Fibroblast of skin of left biceps (primary cell): ENCODE measurements at places on chromosomes 16 and 17.

DNA sequence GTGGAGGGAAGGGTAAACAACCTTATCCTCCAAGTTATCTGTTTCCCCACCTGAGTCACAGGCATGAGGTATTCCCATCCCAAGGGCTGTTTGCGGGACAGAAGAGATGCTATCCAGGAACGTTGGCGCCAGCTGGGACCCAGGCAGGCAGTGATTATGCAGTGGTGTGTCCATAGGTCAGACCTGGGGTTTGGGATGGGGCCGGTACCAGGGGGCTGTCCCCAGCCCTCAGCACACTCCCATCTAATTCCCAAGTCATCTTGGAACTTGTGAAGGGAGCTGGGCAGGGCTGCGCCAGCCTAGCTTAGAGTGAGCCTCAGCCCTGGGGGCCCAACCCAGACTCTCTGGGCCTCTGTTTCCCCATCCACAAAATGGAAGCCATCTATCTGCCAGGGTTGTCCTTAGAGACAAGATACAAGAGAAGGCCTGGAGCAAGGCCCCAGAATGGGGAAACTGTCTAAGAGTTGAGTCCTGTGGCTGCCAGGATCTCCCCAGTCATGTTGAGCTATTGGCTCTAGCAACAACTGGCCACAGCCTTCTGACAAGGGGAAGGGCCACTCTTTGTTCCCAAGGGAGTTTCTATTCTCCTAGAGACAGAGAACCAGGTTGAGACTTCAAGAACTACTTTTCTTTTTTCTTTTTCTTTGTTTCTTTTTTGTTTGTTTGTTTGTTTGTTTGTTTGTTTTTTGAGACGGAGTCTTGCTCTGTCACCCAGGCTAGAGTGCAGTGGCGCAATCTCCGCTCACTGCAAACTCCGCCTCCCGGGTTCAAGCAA is 9.8 kb upstream of the JUP start:
- no peak for DNase-seq

GRCh38 chr17:56290101-56290801 is 137.0 kb downstream of the ANKFN1 start:
- DNase-seq = no peak

DNA sequence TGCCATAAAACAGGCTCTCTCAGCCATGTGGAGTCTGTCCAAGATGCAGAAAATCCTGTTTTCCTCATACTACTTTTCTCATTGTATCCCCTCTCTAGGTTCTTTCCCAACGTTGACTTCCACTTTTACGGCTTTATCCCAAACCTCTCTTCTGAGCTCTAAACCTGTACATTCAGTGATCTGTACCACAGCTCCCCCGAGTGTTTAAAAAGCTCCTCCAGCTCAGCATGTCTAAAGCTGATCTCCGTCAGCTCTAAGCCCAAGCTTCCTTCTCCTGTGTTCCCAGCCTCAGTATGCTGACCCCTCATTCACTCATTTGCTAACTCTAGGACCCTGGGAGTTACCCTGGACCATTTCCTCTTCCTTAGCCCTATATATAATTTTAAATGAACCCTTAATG is 144.6 kb downstream of the DNAH9 start:
- no peak for DNase-seq

DNA sequence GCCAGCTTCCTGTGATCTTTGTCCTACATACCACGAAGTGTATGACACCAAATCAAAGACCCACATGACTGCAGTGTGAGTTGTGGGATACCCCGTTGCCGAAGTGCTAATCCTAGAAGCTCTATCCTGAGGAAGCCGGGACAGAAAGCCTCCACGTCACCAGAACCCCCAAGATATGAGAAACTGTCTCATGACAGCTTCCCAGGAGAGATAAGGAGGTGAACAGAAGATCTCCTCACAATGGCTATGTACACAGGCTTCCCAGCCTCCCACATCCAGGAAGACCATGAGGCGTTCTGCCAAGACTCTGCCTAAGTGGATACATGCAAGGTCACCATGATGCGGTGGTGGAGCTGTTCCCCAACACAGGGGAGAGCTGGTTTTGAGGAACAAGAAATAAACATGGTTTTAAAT is 37.1 kb downstream of the TRIM25 start:
- no peak for DNase-seq

DNA sequence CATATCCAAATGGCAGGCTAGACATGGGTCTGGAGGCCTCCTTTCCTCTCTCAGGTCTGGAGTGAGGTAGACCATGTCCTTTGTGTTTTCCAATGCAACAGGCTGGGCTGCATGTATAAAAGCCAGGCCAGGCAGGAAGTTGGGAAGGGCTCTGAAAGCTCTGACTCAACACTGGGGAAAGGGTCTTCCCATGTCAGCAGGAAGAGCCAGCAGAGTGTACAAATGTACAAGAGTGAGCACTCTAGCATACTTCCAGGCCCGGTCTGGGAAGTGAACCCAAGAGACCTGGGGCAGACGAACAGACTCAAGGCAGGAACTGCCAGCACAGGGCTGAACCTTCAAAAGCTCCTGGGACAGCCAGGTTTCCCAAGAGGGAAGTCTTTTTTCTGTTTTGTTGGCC is 7.0 kb downstream of the ATPAF2 start:
- no peak for DNase-seq

GRCh38 chr16:52436339-52437276 is 110.3 kb downstream of the TOX3 start:
- no peak for DNase-seq

DNA sequence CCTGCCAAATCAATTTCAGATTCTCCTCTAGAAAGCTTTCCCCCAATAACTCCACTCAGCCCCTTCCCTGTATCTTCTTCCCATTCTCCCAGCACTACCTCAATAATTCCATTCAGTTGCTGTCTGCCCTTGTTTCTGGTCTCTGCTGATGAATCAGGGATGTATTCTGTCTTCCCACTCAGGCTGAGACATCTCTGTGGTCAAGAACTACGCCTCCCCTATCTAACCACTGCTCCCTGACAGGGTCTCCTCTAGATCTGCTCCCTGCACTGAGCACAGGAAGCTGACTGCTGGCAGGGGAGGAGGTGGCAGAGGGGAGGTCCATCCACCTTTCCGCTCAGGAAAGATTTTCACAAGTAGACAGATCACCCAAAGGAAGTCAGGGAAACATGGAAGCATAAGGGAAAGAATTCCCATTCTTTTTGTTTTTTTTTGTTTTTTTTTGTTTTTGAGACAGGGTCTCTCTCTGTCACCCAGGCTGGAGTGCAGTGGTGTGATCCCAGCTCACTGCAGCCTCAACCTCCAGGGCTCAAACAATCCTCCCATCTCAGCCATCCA is 16.9 kb upstream of the SP2 start:
- DNase-seq = no peak

DNA sequence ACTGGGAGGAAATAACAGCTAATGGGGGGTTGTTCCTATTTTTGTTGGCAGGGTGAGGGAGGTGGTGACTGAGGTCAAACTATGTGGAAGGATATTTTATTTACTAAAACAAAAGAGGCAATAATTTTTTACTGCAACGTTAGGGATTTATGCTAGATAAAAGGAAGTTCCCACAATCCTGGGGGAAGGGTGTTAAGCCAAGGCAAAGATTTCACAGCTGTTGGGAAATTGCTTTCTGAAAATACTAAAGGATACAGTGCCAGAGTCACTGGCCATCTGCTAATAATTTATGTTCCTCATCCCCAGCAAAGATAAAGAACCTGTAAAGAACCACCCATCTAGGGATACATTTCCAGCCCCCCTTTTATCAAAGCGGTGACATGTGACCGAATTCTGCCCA is 756.0 kb upstream of the RBFOX1 start:
- no peak for DNase-seq

GRCh38 chr16:24769806-24770205 is 40.4 kb downstream of the TNRC6A start:
- DNase-seq = peak; percentile 25

DNA sequence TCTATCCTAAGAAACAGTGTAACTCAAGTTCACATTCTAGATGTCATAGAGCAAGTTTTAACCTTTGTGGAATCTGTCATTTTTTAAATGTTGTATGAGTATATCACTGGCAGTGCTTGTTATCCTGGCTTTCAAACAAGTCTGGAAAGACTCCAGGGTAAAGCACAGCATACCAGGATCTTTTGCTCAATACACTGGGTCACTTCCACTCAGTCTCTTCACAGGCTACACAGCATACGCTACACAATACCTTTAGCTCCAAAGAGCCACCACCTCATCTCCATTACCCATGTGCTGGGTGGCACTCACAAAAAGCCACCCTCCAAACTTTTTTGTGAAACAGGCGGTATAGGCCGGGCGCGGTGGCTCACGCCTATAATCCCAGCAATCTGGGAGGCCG is 69.5 kb downstream of the PARN start:
- no peak for DNase-seq

DNA sequence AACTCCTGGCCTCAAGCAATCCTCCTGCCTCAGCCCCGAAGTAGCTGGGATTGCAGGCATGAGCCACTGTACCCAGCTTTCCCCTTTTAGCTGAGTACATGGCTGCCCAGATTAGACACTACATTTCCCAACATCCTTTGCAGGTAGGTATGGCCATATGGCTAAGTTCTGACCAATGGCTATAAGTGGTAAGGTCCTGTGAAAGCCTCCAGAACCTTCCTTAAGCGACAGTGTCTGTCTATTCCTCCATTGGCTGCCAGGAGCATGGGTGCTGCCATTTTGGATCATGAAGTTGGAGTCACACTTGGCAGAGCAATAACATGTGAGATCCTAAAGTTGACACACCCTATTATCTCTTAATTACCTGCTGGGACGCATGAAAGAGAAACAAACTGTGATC is 24.4 kb upstream of the CRHR1 start:
- DNase-seq = no peak

DNA sequence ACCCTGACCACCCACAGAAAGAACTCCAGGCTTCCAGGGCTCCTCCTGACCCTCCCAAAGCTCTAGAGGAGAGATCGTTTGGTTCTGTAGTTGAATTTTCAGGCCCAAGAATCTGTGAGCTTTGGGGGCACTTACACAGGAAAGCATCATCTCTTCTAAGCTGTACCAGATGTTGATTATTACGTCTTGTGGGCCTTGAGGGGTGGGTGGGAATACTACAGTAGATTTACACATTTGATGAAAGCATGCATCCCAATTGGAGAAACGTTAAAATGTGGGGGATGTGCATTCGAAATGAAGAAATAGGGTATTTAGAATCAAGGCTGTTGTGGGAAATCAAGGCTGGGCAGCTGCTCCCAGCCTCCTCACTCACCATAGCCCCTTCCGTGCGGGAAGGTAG is 61.9 kb downstream of the MGAT5B start:
- no peak for DNase-seq

DNA sequence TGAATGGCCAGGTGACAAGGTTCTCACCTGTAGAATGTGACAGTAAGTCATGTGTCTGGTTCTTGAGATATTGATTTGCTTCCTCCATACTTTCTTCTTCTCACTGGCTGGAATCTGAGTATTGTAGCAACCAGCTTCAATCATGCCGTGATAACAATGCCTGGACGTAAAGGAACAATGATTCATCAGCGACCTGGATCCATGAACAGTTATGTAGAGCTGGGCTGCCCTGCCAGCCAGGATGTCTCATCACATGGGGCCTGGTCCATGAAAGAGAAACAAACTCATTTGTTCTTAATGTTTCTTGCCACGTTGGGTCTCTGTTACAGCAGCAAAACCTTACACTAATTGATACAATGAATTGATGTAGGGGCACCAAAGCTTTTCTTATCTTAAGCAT is 627.2 kb downstream of the TOX3 start:
- no peak for DNase-seq

- no peak for DNase-seq
Measured at GRCh38 chr16:10930755-10931093, 11.5 kb downstream of the DEXI start.

DNA sequence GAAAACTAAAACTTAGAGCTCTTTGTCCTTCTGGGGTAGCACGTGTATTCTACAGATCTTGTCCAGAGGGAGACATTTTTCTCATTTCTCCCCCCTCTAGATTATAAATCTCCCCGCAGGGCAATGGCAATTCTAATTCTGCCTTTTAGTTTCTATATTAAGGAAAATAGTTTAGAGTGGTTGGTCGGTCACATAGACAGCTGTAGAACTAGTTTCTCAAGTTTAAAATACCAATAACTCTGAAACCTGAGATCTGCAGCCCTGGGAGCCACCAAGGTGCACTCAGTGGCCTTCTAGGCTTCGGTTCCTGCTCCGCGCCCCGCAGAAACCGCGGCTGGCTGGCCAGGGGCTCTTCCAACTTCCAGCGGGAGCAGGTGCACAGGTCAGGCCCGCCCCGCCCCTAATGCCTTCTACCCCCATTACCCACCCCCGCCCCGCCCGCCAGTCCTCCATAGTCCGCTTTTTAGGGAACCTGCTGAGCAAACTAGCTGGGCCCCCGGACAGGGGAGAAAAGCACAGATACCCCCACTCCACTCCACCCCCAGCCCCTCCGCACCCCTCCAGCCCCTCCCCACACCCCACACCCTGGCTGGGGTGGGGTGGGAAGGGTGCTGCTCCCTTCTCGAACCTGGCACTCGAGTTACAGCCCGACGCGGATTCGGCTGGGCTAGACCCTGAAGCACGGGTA is 431 bp downstream of the SLFN11 start:
- no peak for DNase-seq

- DNase-seq = no peak
Measured at GRCh38 chr17:69609473-69610305, 195.2 kb downstream of the MAP2K6 start.

DNA sequence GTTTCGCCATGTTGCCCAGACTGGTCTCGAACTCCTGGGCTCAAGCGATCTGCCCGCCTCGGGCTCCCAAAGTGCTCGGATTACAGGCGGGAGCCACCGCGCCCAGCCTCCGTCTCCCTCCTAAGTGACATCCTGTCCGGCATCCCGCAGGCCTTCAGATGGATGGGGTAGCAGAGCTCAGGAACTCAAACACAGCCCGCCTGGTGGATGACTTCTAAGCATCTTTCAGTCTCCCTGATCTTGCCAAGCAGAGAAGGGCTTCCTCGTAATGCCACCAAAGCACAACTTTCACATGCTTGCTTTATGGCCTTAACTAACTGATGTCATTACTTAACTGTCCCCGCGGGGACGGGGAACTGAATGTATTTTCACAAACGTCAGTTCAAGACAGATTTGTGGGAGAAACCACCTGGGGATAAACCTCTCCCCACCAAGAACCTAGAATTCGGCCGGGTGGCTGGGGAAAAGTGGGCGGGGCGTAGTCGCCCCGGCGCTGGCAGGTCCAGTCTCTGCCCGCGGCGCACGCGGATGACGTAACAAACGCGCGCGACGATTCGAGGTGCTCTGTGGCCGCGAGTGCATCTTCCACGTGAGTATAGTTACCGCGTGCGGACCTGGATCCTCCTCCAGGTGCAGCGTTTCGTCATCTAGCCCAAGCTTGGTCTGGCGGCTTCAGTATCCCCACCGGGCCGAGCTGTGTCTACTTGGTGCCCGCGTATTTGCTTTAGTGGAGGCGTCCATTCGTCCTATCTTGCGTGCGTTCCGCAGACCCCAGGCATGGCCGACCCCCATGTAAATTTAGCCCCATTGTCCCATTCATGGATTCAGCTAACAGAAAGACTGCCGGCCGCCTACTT is at the start of gene PFAS:
Gene PFAS (plus strand): TSS at position 539 of the 857 bp plus-strand sequence. CDS start 4,649 bp downstream, outside the sequence.
- DNase-seq = peak; percentile 72

- DNase-seq = no peak
Measured at GRCh38 chr16:30570636-30571444, 674 bp downstream of the ZNF688 start.

GRCh38 chr16:52389045-52389444 is 157.9 kb downstream of the TOX3 start:
- no peak for DNase-seq

- no peak for DNase-seq
Measured at GRCh38 chr17:77579131-77579530, 379.4 kb upstream of the TNRC6C start.

- DNase-seq = no peak
Measured at GRCh38 chr16:22355487-22355908, 18.9 kb downstream of the CDR2 start.

- no peak for DNase-seq
Measured at GRCh38 chr16:12272264-12272663, 295.7 kb downstream of the SNX29 start.

- no peak for DNase-seq
Measured at GRCh38 chr16:57935904-57936303, 35.0 kb downstream of the CNGB1 start.
